ENCODE measurements at places on chromosomes 1 and 21.

- DNase-seq, result no peak
These were observed 38.3 kb downstream of the ECE1 start for GRCh38 chr1:21251773-21252471.

DNA sequence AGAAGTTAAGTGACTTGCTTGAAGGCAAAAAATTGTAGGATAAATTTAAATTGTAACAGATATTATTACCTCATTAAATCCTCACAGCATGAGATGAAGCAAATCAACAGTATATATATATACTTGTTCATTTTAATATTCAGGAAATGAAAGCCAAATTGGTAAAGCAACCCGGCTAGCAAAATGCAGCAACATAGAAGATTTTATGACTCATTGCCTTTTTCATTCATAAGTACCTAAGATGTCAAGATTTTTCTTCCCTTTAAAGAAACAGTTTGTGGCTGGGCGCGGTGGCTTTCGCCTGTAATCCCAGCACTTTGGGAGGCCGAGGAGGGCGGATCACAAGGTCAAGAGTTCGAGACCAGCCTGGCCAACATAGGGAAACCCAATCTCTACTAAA, 190.5 kb upstream of the NRIP1 start:
- DNase-seq, result no peak

- DNase-seq, result no peak
These were observed 12.7 kb downstream of the AKIRIN1 start for GRCh38 chr1:39003794-39004193.

- peak; percentile 14 for DNase-seq
These were observed 116.9 kb upstream of the NGF start for GRCh38 chr1:115454837-115455511.

DNA sequence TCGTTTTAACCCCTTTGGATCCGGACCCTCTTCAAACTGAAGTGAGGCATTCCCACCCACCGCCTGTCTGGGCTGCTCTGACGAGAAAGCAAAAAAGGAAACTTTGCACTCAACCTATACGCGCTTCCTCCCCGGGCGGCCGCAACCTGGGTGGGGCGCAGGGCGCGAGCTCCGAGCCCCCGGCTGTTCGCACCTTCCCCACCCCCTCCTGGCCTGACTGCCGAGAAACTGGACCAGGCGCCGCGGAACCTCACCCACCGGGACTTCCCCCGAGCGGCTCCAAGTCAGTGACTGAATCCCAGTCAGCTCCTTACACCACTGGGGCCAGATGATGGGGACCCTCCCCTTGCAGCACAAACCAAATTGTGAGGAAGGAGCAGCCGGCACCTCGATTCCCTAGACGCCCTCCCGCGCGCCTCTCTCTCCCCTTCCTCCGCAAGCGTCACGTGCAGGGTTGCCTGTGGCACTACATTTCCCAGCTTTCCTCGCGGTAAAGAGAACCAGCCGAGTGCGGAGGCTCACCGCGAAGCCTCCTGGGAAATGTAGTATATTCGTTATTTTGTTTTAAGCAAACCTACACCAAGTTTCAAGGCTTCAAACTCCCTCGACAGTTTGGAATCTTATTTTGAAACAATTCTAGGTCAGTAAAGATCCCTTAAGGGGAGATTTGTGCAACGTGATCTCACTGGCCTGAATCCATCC, at the start of gene RAB29:
TSS of gene RAB29 (minus strand) at position 468 of the 702 bp plus-strand sequence. CDS start 526 bp downstream, outside the sequence.
- peak; percentile 90 for DNase-seq

- no peak for DNase-seq
These were observed 98.9 kb downstream of the PGBD5 start for GRCh38 chr1:230326971-230327891.

DNA sequence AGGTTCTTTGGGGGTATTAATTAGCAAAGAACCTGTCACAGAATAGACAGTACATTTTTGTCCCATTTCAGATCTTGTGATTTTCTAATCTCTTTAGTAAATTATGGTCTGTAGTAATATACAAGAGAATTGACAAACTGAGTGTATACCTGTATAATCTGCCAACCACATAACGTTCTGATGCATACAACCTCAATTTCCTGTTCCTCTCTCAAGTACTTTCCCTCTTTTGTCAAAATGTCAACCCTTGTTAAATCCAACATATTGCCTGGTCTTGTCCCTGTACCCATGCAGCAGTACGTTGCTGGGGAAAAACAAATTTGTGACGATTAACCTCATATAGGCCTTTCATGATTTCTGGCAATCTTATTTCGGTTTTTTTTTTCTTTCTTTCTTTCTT, 1.1 kb downstream of the ARV1 start:
- no peak for DNase-seq

DNA sequence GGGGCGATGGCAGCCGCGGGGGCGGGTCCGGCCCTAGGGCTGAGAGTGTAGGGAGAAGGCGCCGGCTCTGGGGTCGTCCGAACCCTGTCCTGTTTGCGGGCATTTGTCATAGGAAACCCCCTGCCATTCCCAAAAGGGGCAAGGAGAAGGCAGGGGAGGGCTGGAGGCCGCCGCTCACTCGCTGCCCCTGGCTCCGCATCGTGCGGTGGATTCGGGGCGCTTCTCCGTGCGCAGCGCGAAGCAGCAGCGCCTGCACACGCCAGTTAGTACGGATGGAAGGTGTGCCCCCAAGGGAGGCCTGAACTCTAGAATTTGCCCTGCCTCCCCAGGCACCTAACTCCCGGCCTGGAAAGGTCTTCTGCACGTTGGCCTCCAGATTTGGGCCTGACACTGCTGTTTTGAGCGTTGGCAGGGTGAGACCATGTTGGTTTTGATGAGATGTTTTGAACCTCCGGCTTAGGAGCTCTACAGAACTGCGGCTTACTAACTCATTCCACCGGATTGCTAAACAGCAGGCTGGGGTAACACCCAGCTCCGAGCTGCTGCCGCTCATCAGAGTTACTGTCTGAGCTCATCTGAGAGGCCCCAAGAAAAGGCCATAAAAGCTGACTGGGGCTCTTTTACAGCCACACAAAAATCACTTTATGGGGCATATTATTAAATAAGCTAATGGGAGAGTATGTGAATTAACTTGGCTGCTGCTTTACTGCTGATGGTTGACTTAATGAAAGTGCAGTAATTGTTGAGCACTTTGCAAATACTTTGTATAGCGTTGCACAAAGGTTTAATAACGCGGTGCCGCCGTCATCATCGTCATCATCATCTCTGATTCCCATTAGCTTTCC, 987 bp downstream of the GPR137B start:
- DNase-seq, result peak; percentile 21

DNA sequence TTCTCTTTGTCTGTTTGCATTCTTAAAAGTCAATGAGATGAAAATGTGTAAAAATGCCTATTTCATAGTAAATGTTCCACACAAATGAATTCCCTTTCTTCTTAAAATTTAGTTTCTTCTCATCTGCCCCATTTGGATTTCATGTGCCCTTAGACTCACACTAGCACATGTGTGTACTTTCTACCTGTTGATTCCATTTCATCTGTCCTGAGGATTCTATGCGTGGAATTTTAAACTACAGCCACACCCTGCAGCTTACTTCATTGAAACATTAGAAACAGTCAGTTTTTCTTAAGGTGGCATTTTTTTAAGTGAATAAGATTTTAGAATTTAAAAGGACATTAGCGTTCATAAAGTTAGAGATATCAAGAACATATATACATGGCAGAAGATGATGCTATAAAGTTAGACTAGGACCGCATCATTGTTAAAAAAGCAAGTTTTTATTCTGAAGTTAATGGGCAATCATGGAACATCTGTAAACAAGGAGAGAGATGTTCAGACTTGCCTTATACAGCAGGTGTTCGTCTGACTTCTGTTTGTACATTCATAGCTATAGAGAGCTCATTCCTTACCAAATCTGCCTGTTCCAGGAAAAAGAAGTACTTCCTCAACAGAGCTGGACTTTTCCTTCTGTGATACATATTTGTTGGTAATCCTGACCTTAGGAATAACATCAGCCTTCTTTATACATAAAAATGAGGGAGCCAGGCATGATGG, 3.9 kb upstream of the TUT4 start:
- DNase-seq, result no peak

- no peak for DNase-seq
These were observed 599.4 kb downstream of the LTN1 start for GRCh38 chr21:28393279-28393678.

Data from pons (tissue), 1 donor.